Stimulated activated CD8-positive, alpha-beta memory T cell treated with anti-CD3 and anti-CD28 coated beads, Interleukin-7, amount 100 ng/mL, for 1 hour (primary cell): ENCODE measurements at places on chromosomes 7 and 10.

- no peak for DNase-seq
Observed at GRCh38 chr7:155962191-155962967, 150.1 kb upstream of the SHH start.

DNA sequence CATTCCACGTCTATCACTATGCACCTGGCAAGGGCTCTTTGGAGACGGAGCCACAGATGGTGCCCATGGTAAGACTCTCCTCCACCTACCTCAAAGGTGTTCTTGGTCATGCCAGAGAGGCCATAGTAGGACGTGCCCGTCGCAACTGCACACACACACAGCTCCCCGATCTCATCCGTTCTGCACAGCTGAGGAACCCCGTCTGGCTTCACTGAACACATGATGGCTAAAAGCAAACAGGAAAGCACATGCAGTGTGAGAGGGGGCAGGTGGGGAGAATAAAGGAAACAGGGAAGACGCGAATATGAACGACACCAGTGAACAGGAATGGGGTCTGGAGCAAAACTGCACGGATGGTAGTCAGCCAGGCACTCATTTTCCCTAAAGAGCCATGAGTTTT, 230.9 kb downstream of the ZMYND11 start:
- no peak for DNase-seq

- DNase-seq = no peak
Observed at GRCh38 chr10:30493609-30494530, 59.9 kb downstream of the MAP3K8 start.

DNA sequence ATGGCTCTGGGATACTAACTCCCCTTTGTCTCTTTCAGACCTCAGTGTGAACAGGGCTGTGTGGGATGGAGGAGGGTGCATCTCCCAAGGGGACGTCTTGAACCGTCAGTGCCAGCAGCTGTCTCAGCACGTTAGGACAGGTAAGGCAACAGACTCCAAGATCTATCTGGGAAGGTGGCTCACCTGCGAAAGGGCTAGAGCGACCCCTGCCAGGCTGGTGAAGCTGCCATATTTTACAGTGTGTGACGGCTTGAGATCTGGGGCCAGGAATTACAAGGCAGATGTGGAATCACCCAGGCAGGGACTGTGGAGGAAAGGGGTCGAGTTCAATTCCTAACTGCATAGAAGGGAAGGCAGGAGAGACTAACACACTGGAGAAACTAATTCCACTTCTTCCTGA, 11.2 kb downstream of the MUC17 start:
- DNase-seq = no peak

DNA sequence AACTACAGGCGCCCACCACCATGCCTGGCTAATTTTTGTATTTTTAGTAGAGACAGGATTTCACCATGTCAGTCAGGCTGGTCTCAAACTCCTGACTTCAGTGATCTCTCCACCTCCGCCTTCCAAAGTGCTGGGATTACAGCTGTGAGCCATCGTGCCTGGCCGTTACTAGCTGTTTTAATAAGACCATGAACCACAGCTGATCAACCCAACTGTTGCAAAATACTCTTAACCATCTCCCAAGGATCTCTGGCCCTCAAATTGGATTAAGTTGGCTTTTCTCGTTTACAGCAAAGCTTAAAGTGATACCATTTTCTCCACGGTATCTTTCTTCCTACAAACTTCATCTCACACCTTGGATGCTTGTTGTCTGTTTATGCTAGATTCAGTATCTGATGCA, 18.3 kb downstream of the ZFAND2A start:
- no peak for DNase-seq

DNA sequence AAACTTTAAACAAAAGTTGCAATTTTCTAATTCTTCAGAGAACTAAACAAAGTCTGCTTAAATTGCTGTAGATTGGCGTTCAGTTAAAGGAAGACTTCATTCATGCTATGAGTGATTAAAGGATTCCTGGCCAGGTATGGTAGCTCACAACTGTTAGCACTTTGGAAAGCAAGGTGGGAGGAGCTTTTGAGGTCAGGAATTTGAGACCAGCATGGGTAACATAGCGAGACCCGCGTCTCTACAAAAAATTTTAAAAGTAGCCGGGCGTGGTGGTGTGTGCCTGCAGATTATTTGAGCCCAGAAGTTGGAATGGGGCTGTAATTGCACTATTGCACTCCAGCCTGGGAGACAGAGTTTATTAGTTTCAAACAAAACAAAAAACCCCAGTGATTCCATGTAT, 13.5 kb upstream of the SCRN1 start:
- DNase-seq = no peak

- DNase-seq = no peak
Observed at GRCh38 chr7:50988988-50989387, 206.3 kb upstream of the GRB10 start.

DNA sequence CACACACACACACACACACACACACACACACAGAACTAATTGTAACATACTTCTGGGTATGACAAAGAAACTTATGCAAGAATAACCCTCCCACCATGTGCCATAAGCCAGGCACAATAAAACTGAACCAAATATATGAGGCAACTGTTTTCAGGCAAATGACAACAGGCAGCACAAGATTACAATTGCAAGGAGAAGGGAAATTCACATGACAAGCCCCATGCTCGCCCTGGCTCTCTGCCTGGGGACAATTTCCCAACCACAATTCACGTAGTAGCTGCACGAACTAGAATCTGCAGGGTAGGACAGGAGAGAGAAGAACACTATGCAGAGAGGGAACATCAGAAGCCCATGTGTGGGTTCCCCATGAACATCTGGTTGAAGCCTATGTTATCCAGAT, 143.3 kb downstream of the CALN1 start:
- DNase-seq = no peak

DNA sequence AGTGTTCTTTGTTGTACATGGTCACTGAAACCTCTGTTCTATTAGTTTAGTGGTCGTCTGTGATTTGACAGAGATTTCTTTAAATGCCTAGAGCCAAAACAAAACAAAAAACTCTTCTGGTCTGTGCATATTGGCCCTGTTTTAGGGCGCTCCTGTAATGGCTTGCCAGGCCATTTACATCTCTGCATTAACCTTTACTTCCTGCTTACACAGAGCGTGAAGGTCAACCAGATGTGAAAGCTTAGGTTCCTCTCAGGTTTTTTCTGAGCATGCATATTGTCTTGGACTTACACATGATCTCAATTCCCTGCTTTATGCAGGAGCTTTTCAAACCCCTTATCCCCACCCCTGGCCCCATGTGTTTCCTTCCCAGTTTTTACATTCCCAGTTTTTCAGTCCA, 9.6 kb downstream of the ZNF37A start:
- DNase-seq = no peak

- no peak for DNase-seq
Observed at GRCh38 chr10:66805612-66806011, 120.2 kb upstream of the LRRTM3 start.

DNA sequence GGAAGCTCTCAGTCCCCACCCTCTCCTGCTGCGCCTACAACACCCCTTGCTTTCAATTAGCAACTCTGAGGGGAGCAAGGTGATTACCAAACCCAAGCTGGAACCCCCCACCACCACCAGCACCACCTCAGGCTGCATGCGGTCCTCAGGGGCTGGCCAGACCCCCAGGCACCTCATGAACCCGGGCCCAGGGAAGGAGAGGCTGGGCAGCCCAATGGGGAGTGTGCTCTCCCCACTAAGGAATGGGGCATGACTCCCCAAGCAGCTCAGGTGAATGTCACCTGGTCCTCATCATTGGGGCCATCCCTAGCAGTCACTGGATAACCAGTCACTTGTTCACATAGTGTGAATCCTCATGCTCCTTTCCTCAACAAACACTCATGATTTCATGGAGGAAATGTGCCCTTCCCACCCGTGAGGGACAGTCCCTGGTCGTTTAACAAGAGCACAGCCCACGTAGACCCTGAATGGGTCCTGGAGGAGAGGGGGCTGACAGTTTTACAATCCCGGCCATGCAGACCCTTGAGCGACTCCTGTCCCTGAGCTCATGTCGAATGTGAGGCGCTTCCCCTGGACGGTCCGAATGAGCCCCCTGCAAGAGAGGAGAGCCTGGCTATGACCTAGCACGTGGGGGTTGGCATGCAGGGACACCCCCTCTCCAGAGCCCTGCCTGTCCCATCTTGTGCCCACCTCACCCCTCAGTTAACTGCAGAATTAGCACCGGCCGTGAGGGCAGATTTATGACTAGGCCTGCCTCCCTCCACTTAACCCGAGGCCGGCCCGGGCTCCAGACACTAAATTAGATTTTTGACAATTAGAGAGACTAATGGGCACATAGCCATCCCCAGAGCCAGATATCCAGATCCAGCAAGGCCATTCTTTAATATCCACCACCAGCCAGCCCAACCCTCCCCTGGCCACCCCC, 29.1 kb downstream of the POLL start:
- no peak for DNase-seq

DNA sequence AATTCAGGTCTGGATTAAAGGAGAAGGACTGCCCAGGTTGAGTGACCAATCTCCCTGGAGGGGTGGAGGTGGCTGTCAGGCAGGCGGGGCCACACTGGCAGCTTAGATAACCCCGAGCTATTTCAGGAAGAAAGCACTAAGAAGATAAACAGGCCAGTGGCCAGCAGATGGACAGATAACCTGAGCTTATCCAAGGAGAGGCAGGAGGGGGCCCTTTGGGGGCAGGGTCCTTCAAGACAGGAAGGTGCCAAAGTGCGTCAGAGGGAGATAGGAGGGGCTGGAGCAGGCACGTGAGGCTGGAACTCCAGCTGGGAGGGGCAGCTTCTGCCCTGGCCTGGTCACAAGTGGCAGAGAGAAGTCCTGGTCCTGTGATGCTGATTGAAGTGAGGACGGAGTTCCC, 29.8 kb upstream of the PODXL start:
- no peak for DNase-seq

GRCh38 chr7:3591944-3592343, 290.9 kb downstream of the SDK1 start:
- DNase-seq = no peak

GRCh38 chr7:42722716-42723115, 189.2 kb downstream of the C7orf25 start:
- no peak for DNase-seq
